ENCODE measurements at places on chromosomes 3 and 15. TPM values are rescaled to one million over a fixed set of nuclear protein-coding genes. Genes with fewer than 3 reads are reported as not detected.

Gene FETUB
- not detected for total RNA-seq

Gene CLDN1
- not detected for total RNA-seq

GRCh38 chr3:16401273-16401672, 112.2 kb downstream of the RFTN1 start:
- DNase-seq = no peak
- H3K27ac ChIP-seq = peak overlapping the region; percentile 1
- H3K27me3 ChIP-seq = no peaks in the 10 kb centered on the region
- peaks cover 28% of the 10 kb centered on the region for H3K4me1 ChIP-seq
- no peak overlapping the region for H3K4me3 ChIP-seq

Gene C3orf20
- 0.69 TPM for total RNA-seq

DNA sequence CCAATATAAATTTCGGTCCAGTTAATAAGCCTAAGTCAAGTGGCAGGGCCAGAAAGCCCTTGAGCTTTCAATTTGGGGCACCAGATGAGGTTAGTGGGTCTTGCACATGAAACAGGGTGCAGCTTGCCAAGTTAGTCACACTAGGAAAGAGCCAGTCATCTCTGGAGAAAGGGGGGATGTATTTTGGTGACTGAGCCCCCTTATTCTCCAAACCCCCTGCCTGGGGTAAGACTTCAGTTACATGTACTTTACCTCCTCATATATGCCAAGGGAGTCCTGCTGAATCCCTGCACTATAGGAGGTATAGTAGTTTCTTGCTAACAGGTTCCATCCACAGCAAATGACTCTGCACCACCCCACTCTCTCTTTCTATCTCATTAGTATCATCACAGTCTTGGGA, 62.7 kb downstream of the TIGIT start:
- no peak overlapping the region for H3K27ac ChIP-seq
- peaks cover 4% of the 10 kb centered on the region for H3K36me3 ChIP-seq
- no peak for DNase-seq
- H3K4me1 ChIP-seq = no peaks in the 10 kb centered on the region
- no peaks in the 10 kb centered on the region for H3K27me3 ChIP-seq

Gene CFAP91
- total RNA-seq = 0.25 TPM

DNA sequence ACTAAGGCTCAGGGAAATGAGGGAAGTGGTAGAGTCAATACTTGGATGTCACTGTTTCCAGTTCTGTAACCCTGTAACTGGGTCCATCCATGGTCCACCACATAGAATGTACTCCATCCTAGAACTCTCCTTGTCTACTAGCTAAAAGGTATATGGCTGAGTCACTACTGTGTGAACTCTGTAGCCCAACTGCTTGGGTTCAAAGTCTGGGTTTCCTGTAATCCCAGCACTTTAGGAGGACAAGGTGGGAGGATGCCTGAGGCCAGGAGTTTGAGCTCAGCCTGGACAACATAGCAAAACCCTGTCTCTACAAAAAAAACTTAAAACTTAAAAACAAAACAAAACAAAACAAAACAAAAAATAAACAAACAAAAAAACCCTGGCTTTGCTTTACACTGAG, 5.3 kb upstream of the DIS3L start:
- H3K27me3 ChIP-seq = no peaks in the 10 kb centered on the region
- DNase-seq = no peak
- no peak overlapping the region for H3K27ac ChIP-seq
- no peaks in the 10 kb centered on the region for H3K36me3 ChIP-seq

DNA sequence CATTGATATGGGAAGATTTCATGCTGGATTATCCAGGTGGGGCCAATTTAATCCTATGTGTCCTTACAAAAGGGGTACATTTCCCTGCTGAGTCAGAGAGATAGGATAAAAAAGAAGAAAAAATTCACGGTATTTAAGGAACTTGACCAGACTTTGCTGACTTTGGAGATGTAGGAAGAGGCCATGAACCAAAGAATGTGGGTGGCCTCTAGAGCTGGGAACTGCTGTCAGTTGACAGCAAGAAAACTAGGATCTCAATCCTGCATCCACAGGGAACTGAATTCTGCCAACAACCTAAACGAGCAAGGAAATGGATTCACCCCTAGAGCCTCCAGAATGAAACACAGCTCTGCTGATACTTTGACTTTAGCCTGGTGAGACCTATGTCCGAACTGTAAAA, 148.1 kb upstream of the SLC24A5 start:
- H3K27me3 ChIP-seq = no peaks in the 10 kb centered on the region
- H3K36me3 ChIP-seq = no peaks in the 10 kb centered on the region
- no peak for DNase-seq
- no peak overlapping the region for H3K27ac ChIP-seq

- DNase-seq = no peak
- H3K27me3 ChIP-seq = peaks cover 5% of the 10 kb centered on the region
- no peak within 1 kb of the TSS for H3K27ac ChIP-seq
- no peaks in the 10 kb centered on the region for H3K4me1 ChIP-seq
- no peak within 1 kb of the TSS for H3K4me3 ChIP-seq
These were observed at the start of gene RTP1 for GRCh38 chr3:187197335-187197649. Gene RTP1 (plus strand): TSS chr3:187197486. CDS start chr3:187197516, 30 bp downstream.

DNA sequence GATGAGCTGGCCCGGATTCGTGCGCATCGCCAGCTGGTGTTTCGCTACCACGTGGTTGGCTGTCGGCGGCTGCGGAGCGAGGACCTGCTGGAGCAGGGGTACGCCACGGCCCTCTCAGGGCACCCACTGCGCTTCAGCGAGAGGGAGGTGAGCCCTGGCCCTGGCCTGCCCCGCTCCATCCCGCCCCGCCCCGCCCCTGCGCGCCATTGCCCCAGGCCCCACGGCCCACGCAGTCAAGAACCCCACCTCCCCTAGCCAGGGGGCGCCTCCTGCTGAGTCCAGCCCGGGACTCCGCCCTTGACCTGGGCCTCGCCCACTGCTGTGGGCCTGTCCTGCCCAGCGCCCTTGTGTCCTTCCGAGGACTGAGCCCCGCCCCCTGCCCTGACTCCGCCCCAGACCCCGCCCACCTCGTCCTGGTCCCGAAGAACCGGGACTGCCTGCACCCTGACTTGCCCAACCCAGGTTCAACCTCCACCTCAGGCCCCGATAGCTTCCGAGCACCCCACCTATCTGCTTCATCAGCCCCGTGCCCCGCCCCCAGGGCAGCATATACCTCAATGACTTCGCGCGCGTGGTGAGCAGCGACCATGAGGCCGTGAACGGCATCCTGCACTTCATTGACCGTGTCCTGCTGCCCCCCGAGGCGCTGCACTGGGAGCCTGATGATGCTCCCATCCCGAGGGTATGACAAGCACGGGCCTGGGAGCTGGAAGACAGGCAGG, 14.8 kb downstream of the NT5DC2 start:
- no peak for DNase-seq
- H3K4me3 ChIP-seq = no peak overlapping the region
- H3K4me1 ChIP-seq = no peaks in the 10 kb centered on the region
- H3K27ac ChIP-seq = no peak overlapping the region
- no peaks in the 10 kb centered on the region for H3K36me3 ChIP-seq

DNA sequence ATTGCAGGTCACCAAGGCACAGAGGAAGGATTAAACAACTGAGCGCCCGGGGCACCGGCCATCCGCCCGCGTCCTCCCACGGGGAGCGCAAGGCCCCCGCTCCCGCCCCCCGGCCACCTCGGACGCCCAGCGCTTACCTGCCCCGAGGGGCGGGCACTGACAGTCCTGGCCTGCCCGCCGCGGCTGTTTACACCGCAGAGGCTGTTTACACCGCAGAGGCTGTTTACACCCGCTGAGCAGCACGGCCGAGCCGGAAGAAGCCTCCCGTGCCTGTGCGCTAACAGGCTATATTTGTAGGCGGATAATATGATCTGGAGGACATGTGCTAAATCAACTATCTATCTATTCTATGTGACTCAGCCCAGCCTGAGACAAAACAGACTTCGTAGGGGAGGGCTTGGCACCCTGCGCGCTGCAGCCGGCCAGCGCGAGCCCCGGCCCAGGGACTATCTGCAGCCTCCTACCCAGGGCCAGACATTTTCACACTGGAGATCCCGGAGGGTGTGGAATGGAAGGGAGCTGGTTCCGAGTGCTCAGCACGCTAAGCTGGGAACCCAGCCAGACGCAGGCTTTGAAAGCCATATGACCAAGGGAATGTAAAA, at the start of gene LRRC2:
Gene LRRC2 (minus strand): TSS at position 263 of the 602 bp plus-strand sequence. CDS start 14,711 bp downstream, outside the sequence.
- peaks cover 7% of the 10 kb centered on the region for H3K4me1 ChIP-seq
- no peak within 1 kb of the TSS for H3K27ac ChIP-seq
- H3K36me3 ChIP-seq = no peaks in the 10 kb centered on the region

DNA sequence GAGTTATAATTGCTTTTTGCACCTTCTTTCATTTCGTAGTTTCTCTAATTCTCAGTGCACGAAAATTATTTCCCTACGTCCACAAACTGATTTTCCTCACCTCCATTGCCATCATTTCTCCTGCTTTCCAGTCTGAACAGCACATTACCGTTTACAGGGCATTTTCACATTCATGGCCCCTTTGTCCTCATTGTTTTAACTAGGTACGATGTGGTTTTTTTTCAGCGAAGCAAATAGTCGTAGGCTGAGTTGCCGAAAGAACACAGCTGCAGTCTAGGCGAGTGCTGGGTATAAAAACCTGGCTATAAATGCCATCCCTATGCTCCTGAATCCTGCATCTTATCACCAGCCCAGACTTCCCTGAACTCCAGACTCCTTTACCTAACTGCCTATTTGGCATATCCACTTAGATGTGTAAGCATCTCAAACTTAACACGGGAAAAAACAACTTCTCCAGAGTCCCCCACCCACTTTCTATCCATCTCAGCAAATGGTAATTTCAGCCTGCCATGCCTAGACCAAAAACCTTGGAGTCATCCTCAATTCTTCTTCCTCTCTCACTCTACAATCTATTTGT, 691 bp upstream of the FSIP1 start:
- peaks cover 3% of the 10 kb centered on the region for H3K36me3 ChIP-seq
- H3K4me3 ChIP-seq = peak overlapping the region; percentile 71
- peaks cover 49% of the 10 kb centered on the region for H3K4me1 ChIP-seq
- no peaks in the 10 kb centered on the region for H3K27me3 ChIP-seq

GRCh38 chr3:168251371-168251770, 155.6 kb upstream of the GOLIM4 start:
- no peaks in the 10 kb centered on the region for H3K36me3 ChIP-seq
- H3K27ac ChIP-seq = no peak overlapping the region
- H3K4me3 ChIP-seq = no peak overlapping the region
- H3K27me3 ChIP-seq = peaks cover 30% of the 10 kb centered on the region

Gene LRRIQ4
- not detected for total RNA-seq

- no peaks in the 10 kb centered on the region for H3K4me1 ChIP-seq
- H3K27me3 ChIP-seq = no peaks in the 10 kb centered on the region
- no peak overlapping the region for H3K27ac ChIP-seq
These were observed 731.1 kb upstream of the SGO1 start for GRCh38 chr3:20916951-20917606.

DNA sequence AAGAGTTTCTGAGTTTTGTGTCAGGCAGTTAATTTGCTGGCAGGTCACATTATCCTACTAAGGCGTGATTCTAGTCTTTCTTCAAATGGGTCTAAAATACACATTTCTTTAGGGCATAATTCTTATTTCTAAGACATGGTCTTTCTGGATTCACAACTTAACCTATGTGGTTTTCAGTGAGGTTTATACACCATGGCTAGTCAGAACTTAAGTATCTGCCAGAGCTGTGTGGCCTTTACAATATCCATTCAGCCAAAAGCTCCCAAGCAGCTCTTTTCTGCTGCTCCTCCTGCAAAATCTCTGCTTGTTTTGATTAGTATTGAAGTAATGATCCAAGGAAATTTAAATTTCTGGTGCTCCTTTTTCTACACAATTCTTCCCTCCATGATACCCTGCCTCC, 33.5 kb downstream of the SLC9C1 start:
- no peak for DNase-seq
- no peak overlapping the region for H3K4me3 ChIP-seq
- H3K36me3 ChIP-seq = no peaks in the 10 kb centered on the region
- no peaks in the 10 kb centered on the region for H3K4me1 ChIP-seq
- H3K27me3 ChIP-seq = no peaks in the 10 kb centered on the region

Gene ERICH6
- total RNA-seq = not detected

DNA sequence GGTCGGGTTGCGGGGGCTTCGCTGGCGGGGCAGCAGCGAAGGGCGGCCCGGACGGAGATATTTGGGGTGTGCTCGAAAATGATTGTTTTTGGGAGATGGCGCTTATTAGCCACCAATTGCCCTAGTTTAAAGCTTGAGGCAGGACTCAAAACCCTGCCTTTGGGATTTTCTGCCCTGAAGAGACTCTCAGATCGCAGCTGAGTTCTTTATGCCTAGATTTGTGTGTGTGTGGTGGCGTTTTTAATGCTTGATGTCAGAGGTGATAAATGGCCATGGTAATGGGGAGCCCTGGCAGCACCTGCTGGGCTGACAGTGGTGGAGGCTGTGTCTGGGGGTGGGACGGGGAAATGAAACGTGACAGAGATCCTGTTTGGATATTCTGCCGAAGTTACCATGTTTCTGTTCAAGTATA, 604 bp downstream of the KCTD6 start:
- peaks cover 62% of the 10 kb centered on the region for H3K4me1 ChIP-seq
- DNase-seq = peak; percentile 29
- peak overlapping the region; percentile 87 for H3K27ac ChIP-seq
- H3K4me3 ChIP-seq = peak overlapping the region; percentile 89
- no peaks in the 10 kb centered on the region for H3K27me3 ChIP-seq

Gene CP
- total RNA-seq = not detected

DNA sequence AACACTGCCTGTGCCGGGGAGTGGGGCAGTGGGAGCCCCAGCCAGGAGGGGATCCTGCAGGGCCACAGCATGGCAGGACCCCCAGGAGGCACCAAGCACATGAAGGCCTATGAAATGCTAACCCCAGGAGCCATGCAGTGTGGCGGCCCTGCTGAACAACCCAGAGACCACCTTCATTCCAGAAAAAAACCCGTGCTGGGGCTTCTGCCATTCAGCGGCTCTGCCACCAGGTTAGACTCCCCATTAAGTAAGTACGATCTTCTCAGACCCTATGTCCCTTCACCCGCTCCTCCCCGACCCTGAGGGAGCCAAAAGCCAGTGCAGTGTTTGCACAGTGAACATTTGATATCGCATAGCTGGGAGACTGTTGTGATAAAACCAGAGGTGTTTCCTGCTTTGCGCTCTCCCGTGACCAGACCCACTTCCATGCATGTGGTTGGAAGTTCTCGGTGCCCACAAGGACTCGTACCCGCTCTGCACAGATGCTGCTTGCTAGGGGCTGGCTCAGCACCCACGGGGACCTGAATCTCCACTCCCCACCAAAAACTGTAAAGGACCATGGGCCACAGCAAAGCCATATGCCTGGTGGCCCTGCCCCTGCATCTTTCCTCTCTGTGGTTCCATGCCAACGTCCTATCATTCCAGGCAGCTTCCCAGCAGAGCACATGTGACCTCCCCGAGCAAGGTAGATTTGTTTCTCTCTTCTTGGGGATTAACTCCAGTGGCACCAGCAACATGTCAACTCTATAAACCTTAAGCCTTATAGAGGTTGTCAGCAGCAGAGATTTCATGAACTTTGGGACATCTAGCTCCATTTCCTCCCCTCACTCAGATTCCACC, 5.3 kb downstream of the PLA2G4D start:
- no peaks in the 10 kb centered on the region for H3K36me3 ChIP-seq
- peaks cover 9% of the 10 kb centered on the region for H3K27me3 ChIP-seq
- H3K4me3 ChIP-seq = no peak overlapping the region
- H3K4me1 ChIP-seq = peaks cover 2% of the 10 kb centered on the region

- H3K36me3 ChIP-seq = no peaks in the 10 kb centered on the region
- no peak overlapping the region for H3K4me3 ChIP-seq
- DNase-seq = no peak
- H3K4me1 ChIP-seq = no peaks in the 10 kb centered on the region
- H3K27me3 ChIP-seq = no peaks in the 10 kb centered on the region
- H3K27ac ChIP-seq = no peak overlapping the region
These were observed 30.0 kb upstream of the ABHD10 start for GRCh38 chr3:111948786-111949185.

GRCh38 chr3:69137412-69137811, 15.0 kb upstream of the LMOD3 start:
- no peak overlapping the region for H3K27ac ChIP-seq
- H3K4me3 ChIP-seq = no peak overlapping the region
- H3K4me1 ChIP-seq = no peaks in the 10 kb centered on the region
- peaks cover 10% of the 10 kb centered on the region for H3K27me3 ChIP-seq
- DNase-seq = no peak
- no peaks in the 10 kb centered on the region for H3K36me3 ChIP-seq

Gene MEX3B
- total RNA-seq = 1.5 TPM

All from naive thymus-derived CD8-positive, alpha-beta T cell (primary cell).